Activated T-cell treated with anti-CD3 and anti-CD28 coated beads for 48 hours (primary cell): ENCODE measurements at places on chromosomes 13 and 19.

DNA sequence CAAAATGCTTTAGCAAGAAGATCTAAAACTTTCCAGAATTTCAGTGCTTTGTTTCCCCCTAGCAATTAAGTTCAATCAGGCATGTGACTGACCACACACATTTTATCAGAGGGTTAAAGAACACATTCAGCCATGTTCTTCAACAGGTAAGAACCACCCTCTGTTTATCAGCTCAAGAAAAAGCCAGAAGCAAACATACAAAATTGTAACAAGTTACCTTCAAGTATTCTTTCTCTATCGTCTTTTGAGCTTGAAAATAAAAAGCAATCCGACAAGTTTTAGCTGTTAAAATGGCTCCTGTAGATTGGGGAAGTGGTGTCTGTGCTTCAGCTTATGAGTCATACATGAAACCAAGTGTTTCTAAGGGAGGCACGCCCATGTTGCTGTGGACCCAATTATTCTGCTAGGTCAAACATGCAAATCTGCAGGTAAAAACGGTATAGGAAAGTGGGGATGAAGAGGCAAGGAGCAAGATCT is at the start of gene ELF1:
ELF1 (minus strand) TSS at position 306 of the 477 bp plus-strand sequence. CDS start 37,262 bp downstream, outside the sequence.
- peak; percentile 17 for DNase-seq

- no peak for DNase-seq
Measured at GRCh38 chr13:58300974-58301681, 669.6 kb downstream of the PCDH17 start.

GRCh38 chr13:51331354-51331861 is 8.1 kb upstream of the SERPINE3 start:
- no peak for DNase-seq

DNA sequence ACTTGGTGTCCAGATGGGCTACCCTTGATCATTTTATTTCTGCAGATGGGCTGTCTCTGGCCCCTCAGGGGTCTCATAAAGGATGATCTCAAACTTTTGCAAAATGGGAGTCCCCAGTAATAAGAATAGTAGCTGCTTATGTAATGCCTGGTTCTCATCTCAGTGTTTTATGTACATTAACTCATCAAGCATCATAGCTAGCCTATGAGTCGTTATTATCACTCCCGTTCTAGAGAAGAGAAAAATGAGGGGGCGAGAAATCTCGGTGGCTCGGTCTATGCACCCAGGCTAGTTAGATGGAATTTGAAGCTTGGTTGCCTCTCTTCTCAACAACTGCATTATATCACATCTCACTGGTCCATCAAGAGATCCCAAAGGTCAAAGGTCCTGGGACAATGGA is 3.4 kb downstream of the CACNG6 start:
- no peak for DNase-seq

- no peak for DNase-seq
Measured at GRCh38 chr19:4748589-4748988, 24.9 kb upstream of the DPP9 start.

GRCh38 chr19:53910170-53910518 is 1.1 kb downstream of the CACNG7 start:
- no peak for DNase-seq

DNA sequence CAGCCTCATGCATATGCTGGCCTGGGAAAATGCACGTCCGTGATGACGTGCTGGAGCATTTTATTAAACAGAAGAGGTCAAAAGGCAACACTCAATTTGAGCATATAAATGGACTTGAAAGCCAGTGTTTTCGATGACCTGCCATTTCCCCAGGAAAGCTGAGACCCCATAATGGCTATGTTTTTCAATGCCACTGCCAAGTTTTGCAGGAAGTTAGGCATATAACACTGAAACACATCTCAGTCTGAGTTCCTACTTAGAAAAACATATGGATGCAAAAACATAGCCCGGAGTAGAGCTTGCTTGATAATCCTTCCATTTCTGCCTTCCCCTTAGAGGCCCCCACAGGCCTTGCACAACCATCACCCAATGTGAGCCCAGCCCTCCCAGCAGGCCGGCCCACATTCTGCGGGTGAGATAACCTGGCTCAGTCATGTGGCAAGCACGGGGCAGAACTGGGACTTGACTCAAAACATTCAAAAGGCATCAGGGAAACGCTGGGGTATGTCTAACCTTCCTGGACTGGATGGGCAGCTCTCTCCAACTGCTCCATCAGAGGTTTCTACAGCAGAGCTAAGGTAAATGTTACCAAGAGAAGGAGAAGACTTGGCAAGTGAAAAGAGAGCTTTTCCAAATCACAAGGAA is 24.9 kb downstream of the EPS15L1 start:
- peak; percentile 30 for DNase-seq

- DNase-seq, result no peak
Measured at GRCh38 chr13:37139356-37139755, 33.9 kb upstream of the CSNK1A1L start.
